ENCODE measurements at places on chromosomes 3 and 15.

DNA sequence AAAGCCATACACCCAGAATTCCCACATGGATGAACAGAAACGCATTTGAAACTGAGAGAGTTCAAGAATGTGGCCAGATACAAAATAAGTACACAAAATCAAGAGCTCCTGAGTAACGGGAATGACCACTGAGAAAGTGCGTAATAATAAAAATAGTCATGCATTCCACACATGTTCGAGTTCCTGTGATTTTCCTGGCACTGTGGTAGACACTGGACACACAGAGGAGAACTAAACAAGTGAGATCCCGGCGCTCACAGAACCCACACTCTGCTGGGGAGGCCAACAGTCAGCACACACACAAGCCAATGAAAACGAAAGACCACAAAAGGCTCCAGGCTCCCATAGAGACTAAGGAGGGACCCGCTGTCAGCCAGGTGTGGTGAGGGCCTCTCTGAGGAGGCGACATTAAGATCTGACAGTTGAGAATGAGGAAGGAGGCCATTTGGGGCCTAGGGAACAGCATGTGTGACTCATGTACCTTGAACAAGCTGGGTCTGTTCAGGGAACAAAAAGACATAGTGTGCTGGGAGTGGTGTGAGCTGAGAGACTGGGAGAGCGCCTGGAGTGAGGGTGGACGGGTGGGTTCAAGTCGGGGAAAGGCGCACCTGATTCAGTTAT lies 5.1 kb downstream of the FAM107A start:
- DNase-seq = no peak

GRCh38 chr3:17121336-17121735 lies 236.6 kb downstream of the PLCL2 start:
- DNase-seq = no peak

- no peak for DNase-seq
Observed at GRCh38 chr3:13017361-13018042, 55.7 kb downstream of the IQSEC1 start.

DNA sequence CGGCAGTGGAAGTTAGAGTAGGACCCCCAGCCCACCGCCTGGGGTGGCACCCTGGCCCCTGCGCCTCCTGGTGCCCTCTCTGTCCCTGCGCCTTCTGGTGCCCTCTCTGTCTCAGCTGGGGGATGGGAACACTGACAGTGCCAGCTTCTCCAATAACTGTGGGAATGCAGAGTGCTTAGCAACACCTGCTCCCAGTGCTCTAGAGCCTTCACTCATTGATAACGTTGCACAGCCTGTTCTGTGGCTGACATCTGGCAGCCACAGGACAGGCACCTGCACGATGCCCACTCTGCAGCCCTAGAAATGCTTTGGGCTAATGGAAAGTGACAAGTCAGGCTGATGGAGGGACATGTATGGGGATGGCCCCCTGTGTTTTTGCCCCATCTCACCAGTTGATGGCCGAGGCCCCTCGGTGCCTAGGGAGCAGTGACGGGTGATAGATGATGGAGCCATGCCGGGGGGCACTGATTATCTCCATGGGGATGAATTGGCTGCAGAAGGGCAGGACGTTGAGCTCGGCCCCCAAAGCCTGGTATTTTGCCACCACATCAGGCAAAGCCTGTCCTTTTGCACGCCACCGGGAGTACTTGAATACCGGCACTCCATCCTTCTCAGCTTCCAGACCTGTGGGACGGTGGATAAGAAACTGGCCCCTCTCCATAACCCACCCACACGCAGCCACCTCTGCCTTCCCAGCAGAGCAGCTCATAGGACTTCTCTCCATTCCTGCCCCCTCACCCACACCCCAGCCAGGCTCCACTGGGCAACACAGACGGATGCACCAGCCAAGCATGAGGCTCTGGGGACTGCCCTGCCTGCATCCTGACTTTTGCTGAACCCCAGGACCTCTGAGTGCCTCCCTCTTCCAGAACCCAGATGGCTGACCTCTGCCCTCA lies 22.1 kb downstream of the ALDH1L1 start:
- DNase-seq = no peak

GRCh38 chr3:153855772-153856171 lies 265.4 kb upstream of the ARHGEF26 start:
- no peak for DNase-seq

Data from CMK (cell line).